Stimulated activated CD4-positive, alpha-beta T cell treated with anti-CD3 and anti-CD28 coated beads, TNF-alpha, amount 100 ng/mL, for 1 hour (primary cell): ENCODE measurements at places on chromosomes 12 and 14.

DNA sequence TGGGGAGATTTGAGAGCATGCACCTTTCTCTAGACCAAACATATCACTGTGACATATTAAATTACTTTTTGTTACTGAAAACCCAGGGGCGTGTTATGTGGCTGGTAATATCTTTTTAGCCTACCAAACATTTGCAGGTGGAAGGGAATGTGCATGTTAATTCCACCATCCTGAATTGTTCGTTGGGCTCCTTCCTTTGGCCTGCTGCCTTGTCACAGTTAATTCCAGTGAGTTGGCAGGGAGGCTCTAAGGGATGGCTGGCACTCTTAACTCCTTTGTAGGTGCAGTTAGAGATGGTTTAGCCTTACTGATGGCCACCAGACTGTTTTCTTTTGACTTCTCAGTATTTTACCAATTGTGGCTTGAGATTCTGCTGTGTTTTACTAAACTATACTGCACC, 64.5 kb downstream of the DIP2B start:
- no peak for DNase-seq

DNA sequence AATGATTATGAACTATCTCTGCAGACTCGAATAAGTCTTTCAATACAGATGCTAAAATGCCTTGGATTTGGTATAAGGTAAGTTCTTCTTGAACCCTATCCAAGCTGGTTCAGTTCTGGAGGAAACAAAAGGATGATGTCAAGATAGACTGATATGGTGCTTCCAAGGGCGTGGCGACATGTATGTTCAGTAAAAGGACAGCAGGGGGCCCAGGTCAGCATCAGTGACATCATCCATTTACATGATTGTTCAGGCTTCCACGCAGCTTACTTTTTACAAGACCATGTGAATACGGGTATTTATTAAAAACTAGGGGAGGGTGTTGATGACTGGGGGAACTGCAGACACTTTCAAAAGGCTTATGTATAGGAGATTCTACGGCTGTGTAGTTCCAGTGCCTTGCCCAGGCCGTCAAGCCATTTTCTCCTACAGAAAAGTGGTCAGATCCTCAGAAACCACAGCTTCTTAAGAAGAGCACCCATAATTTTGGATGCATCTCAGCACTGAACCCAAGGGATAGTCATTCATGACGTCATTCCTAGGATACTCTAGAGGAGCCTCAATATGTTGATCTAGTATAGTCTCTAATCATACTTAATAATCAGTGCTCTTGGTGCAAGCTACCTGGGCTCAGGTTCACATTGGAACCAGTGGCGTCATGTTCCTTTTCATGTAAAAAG, 527.7 kb downstream of the FUT8 start:
- DNase-seq = no peak

DNA sequence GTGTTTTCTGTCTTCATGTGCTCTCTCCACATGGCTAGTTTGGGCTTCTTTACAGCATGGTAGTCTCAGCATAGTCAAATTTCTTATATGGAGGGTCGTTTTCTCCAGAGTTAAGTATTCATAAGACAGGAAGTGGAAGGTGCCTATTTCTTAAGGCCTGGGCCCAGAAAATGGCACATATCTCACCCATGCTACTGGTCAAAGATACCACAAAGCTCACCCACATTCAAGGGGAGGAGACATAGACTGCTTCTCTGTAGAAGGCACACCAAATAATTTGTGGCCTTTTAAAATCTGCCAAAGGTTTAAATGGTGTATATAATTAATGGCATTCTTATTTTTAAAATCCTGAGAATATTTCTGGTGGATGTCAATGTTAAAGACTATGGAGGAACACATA, 44.8 kb downstream of the CCDC91 start:
- DNase-seq = no peak

DNA sequence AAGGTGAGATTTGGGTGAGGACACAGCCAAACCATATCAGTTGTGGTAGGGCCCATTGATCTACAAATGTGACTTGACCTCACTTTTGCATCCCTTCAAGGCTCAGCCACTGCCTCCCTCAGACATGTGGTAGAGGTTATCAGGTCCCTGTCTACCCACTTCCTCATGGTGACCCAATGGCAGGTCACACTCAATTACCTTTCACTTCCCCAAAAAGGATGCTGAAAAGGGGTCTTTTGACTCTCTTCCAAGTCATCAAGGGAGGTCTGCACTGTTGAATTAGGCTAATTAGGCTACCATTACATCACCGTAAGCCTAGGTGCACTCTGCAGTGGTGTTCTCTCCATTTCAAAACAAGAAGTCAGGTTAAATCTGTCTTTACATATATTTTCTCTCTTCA, 22.6 kb upstream of the DRAM1 start:
- DNase-seq = no peak

GRCh38 chr14:102969901-102970300, 47.4 kb downstream of the AMN start:
- no peak for DNase-seq

- no peak for DNase-seq
Observed at GRCh38 chr12:103011974-103012763, 54.7 kb downstream of the ASCL1 start.

- DNase-seq = no peak
Observed at GRCh38 chr12:76569685-76570604, 10.4 kb upstream of the OSBPL8 start.

GRCh38 chr14:106094654-106095189, 568.3 kb downstream of the TMEM121 start:
- no peak for DNase-seq

DNA sequence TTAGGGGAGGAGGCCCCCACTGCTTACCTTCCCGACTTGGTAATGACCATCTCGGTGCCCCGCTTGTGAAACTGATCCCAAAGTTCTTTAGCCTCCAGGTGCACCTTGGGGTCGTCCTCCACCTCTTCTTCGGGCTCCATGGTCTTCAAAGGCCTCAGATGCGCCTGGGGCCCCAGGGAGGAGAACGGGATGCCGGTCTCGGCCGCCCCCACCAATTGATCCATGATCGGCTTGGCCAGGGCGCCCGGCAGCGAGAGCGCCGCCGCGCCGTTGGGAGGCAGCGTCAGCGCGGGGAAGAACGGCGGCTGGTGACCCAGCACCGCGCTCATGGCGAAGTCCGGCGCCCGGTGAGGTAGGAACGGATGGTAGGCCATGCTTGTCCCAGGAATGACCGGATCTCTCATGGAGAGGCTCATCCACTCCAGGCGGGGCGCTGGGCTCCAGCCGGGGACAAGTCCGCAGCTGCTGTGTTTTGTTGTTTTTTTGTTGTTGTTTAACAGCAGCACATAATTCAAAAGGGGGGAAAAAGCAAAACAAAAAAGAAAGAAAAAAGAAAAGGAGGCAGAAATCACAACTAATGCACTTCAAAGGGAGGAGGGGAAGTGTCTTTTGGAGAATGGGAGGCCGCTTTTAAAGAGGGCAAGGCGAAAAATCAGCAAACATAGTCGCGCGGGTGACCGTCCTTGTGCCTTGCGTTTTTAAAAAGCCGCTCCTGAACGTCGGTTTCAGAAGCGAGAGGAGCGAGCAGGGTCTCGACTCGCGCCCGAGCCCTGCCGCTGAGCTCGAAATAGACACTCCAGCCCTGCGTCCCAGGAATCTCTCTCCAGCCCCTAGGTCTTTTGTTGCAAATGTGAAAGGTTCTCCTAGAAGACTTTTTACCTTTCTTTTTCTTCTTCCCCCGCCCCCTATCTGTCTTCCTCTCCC, 928 bp downstream of the TBX3 start:
- DNase-seq = no peak

DNA sequence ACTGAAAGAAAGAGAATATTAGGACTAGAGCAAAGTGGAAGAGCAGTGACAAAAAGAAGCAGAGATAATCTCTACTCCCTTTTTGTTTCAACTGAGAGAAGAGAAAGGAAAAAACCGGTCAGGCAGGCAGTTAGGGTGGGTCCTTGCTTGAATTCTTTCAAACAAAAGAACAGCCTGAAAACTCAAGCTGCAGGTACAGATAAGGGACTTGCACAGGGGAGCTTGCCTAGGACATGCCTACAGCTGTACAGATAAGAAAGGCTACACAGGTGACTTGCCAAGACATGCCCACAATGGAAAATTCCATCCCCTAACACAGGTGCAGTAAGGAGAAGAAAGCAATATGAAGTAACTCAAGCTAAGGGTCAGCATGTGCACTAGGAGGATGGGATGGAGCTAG, 532.2 kb upstream of the MIS18BP1 start:
- no peak for DNase-seq

- no peak for DNase-seq
Observed at GRCh38 chr12:118689793-118690192, 291.5 kb upstream of the SRRM4 start.

DNA sequence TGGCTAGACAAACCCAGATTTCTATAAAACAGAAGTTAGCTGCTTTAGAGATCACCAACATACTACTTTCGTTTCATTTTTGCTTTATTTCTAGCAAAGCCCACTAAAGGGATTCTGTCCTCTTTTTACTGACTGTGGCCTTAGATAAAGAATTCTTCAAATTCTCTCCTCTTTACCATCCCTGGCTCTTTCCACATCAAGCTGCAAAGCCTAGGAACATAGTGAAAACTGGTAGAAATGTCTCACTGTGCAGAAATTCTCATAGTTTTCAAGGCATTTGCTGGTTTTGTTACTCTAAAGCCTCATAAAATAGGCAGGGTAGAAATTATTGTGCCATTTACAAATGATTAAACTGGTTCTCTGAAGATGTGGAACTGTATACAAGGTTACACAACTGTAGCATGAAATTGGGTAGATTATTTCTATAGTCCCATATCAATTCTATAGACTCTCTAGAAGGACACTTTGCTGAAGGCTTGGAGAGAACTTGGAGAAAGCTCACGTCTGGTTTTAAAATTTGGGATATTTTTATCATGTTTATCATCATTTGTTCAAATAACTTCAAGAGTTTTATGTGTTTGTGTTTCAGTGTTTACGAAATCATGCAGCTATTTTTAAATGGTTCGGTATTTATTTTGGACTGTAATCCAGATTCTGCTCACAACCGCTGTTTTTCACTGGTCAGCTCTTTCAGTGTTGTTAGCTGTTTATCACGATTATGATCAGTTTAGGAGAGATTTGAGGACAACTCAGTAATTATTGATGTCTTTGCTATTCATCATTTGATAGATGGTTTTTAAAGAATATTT, 36.7 kb upstream of the CSRP2 start:
- DNase-seq = no peak

DNA sequence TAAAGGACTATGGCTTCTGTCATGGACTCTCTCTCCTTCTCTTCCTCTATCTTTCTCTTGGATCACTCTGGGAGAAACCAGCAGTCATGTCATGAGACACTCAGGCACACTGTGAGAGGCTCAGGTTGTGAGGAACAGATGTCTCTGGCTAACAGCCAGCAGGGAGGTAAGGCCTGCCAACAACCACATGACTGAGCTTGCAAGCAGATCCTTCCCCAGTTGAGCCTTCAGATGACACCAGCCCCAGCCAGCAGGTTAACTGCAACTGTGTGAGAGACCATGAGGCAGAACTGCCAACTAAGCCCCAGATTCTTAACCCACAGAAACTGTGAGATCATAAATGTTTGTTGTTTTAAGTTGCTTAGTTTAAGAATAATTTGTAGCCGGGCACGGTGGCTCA, 90.6 kb downstream of the VCPKMT start:
- DNase-seq = no peak

DNA sequence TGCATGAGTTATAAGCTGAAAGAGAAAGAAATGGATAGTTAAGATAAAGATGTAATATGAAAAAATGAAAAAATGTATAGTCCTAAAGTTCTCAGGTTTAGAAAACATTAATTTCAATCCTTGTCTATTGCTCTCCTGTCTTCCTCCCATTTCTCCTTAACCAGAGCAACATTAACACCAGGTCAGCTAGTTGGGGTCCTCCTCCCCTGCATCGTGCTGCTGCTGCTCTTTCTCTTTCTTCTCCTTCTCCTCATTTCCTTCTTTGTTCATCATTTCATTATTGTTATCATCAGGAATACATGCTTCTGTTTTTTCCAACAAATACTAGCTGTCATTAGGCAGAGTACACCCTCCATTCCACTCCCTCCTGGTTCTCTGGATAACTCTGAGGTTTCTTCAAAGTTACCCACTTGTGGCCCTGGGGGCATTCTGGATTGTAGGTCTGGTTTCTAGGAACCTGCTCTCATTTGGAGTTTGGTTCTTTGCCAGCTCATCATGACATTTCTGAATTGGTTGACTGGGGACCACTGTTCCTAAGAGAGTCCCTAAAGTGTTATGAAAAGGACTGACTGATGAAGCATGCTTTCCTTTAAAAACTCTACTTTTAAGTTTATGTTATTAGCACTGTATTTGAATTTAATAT, 17.0 kb downstream of the ACSS3 start:
- DNase-seq = no peak

- no peak for DNase-seq
Observed at GRCh38 chr12:86772696-86773095, 516.5 kb upstream of the MGAT4C start.

DNA sequence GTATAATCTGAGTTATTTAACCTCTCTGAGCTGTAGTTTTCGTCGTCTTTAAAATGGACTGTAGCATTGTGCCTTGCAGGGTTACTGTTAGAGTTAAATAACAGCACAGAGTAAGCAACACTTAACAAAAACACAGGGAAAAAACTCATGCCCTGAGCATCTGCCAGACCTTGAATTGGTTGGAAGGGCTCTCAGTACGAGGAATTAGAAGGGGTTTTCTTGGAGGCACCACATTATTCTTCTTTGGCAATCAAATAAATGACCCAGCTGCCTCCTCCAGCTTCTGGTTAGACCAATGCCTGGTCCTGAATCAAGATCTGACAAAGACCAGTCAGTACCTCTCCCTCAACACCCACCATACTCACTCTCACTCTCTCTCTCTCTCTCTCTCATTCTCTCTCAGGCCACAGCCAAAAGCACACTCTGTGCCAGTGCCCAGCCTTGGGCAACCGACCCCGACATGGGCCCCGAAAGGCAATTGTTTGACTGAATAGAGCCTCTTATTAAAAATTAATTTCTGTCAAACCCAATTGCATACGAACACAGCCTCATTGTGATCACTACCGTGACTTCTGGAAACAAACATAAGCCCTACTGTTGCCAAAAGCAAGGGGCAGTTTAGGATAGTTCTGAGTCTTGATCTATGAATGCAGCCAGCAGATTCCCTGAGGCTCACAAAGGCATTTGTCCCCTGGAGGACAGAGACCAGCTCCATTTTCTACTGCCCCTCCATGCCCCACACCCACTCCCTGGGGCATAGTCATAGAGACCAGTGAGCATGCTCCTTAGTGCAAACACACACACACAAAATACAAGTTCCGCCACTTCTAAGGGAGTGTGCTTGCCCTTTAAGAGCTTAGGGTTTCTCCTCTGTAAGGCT, 23.9 kb downstream of the DUSP6 start:
- DNase-seq = no peak

- DNase-seq = no peak
Observed at GRCh38 chr12:2482938-2483660, 311.7 kb upstream of the FKBP4 start.

GRCh38 chr14:100748944-100749343, 22.3 kb downstream of the DLK1 start:
- no peak for DNase-seq

- DNase-seq = no peak
Observed at GRCh38 chr12:94305130-94305957, 154.3 kb downstream of the CEP83 start.

DNA sequence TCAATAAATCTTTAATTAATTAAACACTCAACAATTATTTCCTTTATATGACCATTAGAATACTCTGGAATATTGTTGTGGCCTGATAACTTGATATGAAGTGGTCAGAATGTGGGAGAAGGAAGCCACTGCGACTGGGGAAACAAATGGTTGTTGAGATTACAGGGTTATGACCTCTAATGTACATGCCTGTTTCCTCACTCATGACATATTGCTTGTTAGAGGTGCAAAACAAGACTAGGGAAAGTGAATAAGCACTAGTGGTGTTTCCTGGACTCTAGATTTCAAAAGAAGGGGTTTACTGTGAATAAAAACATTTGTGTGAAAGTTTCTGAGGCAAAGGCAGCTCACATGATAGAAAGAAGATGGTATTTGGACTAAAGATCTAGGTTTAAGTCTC, 53.3 kb downstream of the STAB2 start:
- DNase-seq = no peak
